ENCODE measurements at places on chromosomes 1 and 21.

DNA sequence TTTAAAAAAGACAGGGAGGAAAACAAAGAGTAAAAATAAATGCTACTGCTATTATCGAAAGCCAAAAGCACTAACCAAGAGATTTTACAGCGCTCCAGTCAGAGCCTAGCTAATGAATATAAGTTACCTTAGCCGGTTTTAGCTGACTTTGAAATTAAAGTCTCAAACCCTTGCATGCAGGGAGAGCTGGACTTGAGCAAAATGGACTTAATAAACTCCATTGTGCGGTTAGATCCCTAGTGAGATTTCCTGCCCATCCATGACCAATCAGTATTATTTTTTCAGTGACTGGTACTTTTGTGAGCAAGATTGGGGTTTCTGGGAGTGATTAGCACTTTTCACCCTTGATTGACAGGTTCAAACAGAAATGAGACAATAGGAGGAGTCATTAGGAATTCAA lies 333.4 kb upstream of the ADGRL2 start:
- DNase-seq = no peak

GRCh38 chr1:170594066-170594626 lies 62.2 kb downstream of the GORAB start:
- DNase-seq = no peak

DNA sequence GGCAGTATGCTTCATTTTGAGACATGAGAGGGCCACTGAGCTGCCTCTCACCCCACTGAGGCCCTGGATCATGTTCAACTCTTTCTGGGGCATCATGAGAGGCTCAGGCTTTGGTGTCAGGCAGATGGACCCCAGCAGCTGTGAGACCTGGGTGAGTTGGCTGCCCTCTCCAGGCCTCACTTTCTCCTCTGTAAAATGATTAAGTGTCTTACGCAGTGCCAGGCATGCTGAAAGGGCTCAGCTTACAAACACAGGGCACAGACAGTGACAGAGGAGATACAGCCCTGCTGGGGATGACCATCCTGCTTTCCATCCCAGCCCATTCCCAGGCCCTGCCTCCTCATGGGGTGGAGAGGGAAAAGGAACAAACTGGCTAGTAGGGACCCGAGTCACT lies 387.4 kb downstream of the MATN1 start:
- no peak for DNase-seq

DNA sequence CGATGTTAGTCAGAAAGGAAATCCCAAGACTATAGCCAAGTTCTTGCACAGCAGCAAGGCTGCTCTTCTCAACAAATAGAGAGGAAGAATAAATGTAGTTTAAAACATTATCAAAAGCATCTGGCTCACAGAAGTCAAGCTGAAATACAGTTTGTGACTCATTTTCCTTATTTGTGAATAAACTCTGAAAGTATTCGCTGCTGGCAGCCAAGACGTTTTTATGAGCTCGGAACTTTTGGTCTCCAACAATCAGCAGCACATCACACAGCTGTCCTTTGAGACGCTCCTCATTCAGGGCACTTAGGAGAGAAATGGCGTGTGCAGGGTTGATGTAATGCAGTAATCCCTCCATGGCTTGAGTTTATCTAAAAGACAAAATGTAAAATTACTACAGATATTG lies 16.4 kb downstream of the ZBTB21 start:
- DNase-seq = no peak

GRCh38 chr1:209455145-209455544 lies 128.4 kb upstream of the CAMK1G start:
- DNase-seq = no peak

GRCh38 chr1:231841616-231842344 lies 215.2 kb downstream of the DISC1 start:
- no peak for DNase-seq

DNA sequence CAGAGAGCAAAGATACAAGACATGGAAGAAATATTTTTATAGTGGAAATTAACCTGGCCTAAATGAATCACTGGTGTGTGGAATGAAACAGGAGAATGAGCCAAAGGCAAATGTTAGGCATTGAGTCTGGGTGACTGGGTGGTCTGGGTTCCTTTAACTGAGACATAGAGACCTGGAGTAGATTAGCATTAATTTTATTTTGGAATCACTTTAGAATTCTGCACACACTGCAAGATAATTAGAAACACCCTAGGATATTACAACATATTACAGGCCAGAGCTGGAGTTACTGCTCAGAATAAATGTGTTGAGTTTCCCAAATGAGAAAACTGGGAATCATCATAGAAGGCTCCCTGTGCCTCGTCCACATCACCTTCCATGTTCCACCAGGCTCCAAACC lies 85.5 kb downstream of the PLPPR5 start:
- no peak for DNase-seq

DNA sequence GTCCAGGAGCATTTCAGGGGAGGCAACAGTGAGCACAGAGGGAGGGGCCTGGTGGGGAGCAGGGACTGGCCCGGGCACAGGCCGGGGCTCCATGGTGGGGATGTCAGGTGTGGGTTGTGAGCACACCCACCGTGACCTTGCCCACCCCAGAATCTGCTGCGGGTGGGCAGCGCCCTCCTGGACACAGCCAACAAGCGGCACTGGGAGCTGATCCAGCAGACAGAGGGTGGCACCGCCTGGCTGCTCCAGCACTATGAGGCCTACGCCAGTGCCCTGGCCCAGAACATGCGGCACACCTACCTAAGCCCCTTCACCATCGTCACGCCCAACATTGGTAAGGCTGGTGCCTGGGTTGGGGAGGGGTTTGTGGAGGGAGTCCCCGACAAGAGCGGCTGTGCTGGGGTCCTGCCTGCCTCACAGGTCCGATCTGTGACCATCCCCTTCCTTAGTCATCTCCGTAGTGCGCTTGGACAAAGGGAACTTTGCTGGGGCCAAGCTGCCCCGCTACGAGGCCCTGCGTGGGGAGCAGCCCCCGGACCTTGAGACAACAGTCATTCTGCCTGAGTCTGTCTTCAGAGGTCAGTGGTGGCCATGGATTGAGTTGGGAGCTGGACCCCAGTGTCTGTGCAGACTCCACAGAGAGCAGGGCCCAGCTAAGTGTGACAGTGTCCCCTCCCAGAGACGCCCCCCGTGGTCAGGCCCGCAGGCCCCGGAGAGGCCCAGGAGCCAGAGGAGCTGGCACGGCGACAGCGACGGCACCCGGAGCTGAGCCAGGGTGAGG lies 14.3 kb downstream of the PSRC1 start:
- DNase-seq = no peak

- DNase-seq = no peak
These were observed 22.7 kb downstream of the SPOCD1 start for GRCh38 chr1:31793086-31793485.

- no peak for DNase-seq
These were observed 378.1 kb downstream of the LMO4 start for GRCh38 chr1:87706779-87707228.

- DNase-seq = no peak
These were observed 652 bp downstream of the ARL8A start for GRCh38 chr1:202143768-202144401.

All from activated CD8-positive, alpha-beta memory T cell treated with anti-CD3 and anti-CD28 coated beads for 48 hours (primary cell).